ENCODE measurements at places on chromosomes 16 and 17.

DNA sequence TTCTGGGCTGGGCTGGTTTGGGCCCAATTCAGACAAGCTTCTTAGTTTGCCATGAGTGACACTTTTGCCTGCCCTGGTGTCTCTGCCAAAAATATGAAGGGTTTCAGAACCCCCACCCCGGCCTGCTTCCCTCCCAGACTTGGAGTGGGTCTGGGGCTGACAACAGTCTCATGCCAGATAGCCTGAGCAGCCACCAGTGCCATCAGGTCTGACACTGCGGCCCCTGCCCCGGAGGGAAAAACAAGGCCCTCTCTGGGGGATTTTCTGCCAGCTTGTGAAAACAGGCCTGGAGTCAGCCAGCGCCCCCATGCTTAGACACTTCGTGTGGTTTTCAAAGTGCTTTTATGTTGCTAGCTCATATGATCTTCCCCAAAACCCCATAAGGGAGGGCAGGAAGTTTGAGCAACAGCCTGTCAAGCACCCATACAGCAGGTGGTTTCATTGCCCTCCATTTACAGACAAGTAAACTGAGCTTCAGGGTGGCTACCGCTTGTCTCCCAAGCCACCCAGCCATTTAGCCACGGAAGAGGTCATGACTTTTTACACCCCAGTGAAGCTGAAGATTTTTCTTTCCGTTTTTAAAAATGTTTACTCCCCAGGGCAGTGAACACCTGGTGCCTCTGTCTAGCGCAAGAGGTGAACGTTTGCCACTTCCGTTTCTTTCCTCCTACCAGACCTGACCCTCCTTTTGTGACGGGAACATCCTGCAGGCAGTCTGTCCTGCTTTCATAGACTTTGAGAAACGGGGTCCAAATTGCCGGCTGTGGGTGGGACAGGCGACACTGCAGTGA is 300.6 kb downstream of the SEC14L1 start:
- DNase-seq: no peak

DNA sequence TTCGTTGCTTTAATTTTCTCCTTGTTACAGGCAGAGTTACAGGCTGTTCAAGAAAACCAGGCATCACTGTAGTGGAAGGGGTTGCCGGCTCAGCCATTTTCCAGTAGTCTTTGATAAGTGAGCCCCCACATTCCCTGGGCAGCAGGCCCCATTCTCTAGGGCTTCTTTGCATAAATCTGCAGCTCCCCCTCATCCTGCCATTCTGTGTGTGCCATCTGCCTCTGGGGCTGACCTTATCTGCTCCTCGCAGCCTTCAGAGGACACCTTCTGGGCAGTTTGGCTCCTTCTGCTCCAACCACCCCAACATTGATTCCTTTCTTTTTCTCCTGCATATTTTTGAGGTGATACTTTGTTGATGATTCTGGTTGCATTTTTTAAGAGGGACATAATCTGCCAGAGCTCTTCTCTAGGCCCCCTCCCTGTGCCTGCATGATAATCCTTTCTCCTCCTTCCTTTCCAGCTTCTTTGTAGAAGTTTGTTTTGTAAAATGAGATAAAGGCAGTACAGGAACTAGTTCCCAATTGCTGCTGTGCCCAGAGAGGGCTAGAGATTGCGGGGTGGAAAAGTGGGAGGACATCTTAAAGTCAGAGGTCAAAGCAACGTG is 17.1 kb downstream of the RND2 start:
- DNase-seq: no peak

DNA sequence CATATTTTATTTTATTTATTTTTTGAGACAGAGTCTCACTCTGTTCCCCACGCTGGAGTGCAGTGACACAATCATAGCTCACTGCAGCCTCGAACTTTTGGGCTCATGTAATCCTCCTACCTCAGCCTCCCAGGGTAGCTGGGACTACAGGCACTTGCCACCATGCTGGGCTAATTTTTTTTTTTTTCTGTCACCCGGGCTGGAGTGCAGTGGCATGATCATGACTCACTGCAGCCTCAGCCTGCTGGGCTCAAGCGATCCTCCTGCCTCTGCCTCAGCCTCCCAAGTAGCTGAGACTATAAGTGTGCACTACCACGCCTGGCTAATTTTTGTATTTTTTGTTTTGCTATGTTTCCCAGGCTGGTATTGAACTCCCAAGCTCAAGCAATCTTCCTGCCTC is 17.1 kb downstream of the UNC45B start:
- no peak for DNase-seq

DNA sequence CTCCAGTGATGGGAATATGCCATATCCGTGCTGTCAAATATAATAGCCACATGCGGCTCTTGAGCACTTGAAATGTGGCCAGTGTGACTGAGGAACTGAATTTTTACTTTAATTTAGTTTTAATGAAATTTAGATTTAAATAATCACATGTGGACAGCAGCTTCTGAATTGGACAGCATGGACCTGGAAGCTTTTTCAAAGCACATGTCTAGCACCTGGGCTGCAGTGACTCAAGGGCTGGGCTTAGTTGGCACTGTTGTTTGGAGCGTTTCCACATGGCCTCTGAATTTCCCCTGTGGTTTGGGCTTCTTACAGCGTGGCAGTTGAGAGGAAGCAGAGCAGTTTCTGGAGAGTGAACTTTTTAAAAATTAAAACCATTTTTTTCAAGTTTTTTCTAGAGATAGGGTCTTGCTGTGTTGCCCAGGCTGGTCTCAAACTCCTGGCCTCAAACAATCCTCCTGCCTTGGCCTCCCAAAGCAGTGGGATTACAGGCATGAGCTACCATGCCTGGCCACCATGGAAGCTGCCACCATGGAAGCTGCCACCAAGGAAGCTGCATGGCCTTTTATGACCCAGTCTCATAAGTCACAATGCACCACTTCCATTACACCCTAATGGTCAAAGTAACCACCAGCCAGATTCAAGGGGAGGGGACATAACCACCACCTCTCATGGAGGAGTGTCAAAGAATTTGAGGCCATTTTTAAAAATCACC is 6.7 kb upstream of the TOB1 start:
- DNase-seq: no peak

GRCh38 chr17:41009301-41009760 is 403 bp upstream of the KRTAP3-1 start:
- no peak for DNase-seq

DNA sequence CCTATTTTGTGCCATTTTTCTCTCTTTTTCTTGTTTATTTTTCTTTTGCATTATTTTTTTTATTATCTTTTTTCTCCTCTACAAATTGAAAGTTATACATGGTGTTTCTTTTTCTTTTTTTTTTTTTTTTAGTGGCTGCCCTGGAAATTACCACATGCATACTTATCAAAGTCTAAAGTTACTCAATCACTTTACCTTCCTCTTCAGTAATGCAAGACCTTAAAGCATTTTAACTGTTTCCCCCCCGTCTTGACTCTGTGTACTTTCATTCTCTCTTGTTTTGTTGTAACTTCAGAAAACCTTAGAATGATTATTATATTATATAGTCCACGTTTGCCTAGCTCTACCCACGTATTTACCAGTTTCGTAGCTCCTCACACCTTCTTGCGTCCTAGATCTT is 33.3 kb upstream of the SMPD3 start:
- no peak for DNase-seq

GRCh38 chr17:3944485-3945388 is 19.5 kb downstream of the ATP2A3 start:
- DNase-seq: no peak
